ENCODE measurements at places on chromosomes 1 and 21.
A peak's percentile ranks its signal among the peaks of the same experiment; 100 is the strongest.

DNA sequence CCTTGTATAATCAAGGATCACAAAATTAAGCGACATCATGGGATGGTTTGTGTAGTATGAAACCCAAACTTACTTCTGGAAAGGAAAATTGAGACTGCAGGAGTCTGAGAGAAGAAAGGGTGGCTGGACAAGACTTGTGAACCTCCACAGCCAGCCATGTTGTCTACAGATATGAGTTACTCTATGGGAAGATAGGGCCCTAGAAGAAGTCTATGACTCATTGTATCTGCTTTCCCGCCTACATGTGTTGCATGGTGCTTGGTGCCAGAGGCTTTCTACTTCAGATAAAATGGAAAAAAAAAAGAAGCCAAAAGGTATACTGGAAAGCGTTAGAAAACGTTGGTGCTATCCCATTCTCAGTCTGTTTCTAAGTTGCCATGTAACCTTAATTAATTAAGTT lies 18.7 kb upstream of the OR6N2 start:
- DNase-seq: peak; percentile 62

- no peak for DNase-seq
Observed at GRCh38 chr1:227880342-227880924, 65.0 kb downstream of the PRSS38 start.

GRCh38 chr21:42683371-42684108 lies 30.1 kb downstream of the PDE9A start:
- no peak for DNase-seq

GRCh38 chr21:43824333-43825241 lies 35.2 kb downstream of the RRP1 start:
- peak; percentile 76 for DNase-seq

DNA sequence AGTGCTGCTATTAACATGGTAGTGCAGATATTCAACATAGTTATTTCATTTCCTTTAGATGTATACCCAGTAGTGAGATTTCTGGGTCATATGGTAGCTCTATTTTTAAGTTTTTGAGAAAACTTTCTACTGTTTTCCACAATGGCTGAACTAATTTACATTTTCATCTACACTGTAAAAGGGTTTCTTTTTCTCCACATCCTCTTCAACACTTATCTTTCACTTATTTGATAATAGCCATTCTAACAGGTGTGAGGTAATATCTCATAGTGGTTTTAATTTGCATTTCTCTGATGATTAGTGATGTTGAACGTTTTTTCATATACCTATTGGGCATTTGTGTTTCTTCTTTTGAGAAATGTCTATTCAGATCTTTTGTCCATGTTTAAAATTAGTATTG lies 149.8 kb downstream of the PDE4B start:
- DNase-seq: no peak

GRCh38 chr1:26378088-26378878 lies 5.7 kb upstream of the ZNF683 start:
- peak; percentile 67 for DNase-seq

DNA sequence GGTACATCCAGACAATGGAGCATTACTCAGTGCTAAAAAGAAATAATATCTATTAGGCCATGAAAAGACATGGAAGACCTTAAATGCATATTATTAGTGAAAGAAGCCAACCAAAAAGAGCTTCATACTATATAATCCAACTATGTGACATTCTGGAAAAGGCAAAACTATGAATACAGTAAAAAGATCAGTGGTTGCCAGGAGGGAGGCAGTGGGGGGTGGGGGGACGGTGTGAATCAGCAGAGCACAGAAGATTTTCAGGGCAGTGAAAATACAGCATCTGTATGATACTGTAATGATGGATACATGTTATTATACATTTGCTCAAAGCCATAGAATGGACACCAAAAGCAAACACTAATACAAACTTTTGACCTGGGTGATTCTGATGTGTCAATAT lies 339.4 kb upstream of the SNX7 start:
- DNase-seq: no peak
